AG08396 (cell line): ENCODE measurements at places on chromosomes 3 and 15.

DNA sequence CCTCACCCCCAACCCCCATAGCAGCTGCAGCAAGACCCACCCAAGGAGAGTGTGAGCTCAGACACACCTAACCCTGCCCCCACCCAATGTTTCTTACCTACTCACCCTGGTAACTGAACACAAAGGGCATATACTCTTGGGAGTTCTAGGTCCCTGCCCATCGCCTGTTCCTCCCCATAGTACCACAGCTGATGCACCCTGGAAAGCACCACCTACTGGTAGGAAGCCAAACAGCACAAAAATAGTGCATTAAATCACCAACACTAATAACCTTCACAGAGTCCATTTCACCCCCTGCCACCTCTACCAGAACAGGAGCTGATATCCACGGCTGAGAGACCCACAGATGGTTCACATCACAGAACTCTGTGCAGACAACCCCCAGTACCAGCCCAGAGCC, 245.2 kb downstream of the EFHB start:
- DNase-seq = no peak

DNA sequence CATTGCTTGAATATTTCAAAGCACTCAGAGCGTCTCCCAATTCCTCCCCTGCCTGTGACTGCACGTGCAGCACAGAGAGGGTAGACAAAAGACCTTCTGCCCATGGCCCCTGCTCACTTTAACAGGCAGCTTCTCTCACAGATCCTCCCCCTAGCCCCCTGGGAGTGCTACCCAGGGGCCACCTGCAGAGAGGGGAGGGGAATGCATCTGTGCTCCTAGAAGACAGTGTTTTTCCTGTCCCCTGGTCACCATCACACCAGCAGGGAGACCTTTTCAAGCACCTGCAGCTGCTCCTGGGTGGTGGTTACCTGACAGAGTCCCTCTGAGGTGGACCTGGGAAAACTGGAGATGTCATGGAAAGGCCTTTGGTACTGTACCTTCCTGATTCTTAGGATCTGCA, 56.7 kb upstream of the PRR23C start:
- DNase-seq = no peak

GRCh38 chr3:89367166-89367565, 259.7 kb downstream of the EPHA3 start:
- no peak for DNase-seq

GRCh38 chr3:192906940-192907339, 10.7 kb downstream of the MB21D2 start:
- no peak for DNase-seq

GRCh38 chr3:114569186-114569585, 275.4 kb downstream of the TIGIT start:
- DNase-seq = no peak

GRCh38 chr15:40332113-40332781, 8.5 kb downstream of the CCDC9B start:
- DNase-seq = no peak
